ENCODE measurements at places on chromosomes 2 and 18. TPM values are rescaled to one million over a fixed set of nuclear protein-coding genes. Genes with fewer than 3 reads are reported as not detected.

DNA sequence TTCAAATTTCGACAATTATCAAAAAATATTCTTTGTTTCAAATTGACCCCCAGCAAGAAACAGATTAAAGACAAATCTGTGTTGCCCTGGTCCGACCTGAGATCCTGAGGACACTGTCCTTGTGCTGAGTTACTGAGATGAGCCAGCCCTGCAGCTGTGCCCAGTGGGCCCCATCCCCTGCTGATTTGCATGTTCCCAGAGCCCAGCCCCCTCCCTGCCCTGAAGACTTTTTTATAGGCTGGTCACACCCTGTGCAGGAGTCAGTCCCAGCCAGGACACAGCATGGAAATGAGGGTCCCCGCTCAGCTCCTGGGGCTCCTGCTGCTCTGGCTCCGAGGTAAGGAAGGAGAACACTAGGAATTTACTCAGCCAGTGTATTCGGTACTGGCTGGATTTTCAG is 31.4 kb upstream of the ZNG1B start:
- ATAC-seq, result peak; percentile 93

Gene SKA1
- 16.8 TPM for total RNA-seq

DNA sequence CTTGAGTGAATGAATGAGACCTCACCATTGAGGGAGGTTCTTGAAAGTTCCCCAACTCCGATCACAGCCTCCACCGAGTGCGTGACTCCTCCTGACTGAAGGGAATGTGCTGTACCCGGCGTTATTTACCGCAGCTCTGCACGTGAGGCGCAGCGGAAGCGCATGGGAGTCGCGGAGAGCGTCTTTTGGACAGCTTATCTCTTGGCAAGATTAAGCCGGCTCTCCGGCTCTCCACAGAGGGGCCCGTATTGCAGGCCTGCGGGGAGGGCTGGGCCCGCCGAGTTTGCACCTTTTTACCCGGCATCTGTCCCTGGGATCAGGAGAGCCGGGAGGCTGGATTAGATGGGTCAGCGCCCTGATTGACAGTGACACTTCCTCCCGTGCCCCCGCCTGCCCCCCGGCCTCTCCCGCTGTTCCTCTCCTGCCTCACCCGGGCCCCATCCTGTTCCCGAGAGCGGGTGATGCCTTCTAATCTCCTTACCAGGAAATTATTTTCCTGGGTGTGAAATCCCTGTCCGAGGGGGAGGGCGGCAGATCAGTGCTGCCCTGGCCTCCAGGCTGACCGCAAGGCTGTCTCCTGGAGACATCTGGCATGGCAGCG is 176.3 kb downstream of the INHBB start:
- no peak for ATAC-seq

DNA sequence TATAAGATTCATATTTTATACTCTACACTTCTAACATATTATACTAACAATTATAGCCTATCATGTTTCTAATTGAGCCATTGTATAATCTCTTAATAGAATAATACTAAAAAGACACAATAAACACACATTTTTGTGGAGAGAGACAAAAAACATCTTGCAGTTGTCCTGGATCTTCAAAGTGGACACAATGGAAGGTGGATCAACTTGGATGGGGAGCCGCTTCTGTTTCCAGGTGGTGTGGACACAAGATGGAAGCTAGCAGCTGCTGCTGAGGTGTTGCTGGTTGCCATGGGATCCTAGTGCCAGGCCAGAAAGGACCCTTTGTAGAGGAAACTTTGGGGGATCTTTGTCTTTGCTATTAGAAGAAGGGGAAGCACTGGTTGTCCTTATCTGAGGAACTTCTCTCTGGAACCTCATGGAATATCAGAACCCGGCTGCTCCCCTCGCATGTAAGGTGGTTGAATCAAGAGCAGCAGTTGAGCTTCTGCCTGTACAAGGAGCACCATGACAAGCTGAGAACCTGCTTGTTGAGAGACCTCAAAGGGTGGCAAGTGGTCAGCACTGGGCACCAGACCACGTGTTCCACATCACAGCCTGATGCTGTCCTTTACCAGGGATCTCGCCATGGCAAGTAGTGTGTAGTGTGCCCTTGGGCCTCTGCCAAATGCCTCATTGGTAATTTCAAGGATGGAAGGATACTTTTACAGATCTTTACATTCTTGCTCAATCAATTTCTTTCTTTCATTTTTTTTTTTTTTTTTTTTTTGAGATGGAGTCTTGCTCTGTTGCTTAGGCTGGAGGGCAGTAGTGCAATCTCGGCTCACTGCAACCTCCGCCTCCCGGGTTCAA is 232.2 kb downstream of the MYCN start:
- ATAC-seq, result no peak

DNA sequence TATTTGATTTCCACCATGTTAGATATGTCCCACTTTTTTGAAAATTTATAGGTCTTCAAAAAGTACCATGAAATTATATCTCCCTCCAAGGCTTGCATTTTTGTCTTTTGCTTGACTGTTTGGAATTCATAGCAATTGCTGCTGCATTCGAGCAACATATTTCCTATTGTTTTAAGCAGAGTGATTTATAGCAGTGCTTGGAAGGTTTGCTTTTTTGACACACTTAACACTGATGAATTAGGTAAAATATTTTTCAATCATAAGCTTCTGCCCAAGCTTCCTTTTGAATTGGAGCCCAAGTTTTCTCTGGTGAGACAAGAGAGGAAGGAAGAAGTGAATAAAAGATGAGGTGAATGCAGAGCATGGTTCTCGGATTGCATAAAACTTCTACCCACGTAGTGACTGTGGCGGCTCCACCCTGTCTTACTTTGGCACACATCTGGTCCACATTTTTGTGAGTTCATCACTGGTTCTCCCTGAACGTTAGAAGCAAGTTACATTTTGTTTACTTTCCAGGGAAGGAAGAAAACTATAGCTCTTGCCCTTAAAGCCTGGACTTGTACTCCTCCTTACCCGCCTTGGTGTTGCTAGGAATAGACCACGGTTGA is 667.0 kb downstream of the TSN start:
- ATAC-seq, result no peak

- no peak for ATAC-seq
Measured at GRCh38 chr2:97770445-97770844, 57.1 kb downstream of the ZAP70 start.

Gene COLEC12
- 106 TPM for total RNA-seq

Gene LOXHD1
- 0.09 TPM for total RNA-seq

DNA sequence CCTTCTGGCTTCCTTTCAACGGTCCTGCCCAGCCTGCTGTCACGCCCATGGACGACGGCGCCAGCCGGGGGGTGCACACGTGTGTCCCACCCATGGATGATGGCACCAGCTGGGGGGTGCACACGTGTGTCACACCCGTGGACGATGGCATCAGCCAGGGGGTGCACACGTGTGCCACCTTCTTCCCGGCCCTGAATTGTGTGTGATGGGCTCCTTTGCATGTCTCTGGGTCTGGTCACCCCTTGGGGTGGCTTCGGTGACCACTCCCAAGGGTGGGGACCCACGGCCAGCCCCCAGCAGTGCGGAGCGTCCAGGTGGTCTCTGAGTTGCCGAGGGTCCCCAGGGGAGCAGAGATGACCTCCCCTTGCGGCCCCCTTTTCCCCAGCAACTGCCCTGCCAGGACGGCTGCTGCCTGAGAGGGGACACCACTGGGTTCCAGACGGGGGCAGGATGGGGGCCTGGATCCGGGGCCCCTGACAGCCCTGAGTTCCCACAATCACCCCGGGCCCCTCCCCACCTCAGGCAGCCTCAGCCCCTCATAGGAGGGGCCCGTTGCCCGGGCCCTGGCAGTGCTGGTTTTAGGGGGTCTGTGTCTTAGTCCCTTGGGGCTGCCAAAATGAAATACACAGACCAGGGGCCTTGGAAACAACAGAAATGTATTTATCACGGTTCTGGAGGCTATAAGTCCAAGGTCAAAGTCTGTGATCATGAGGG is 9.4 kb downstream of the NEU4 start:
- ATAC-seq, result no peak

Gene TMEM178A
- 25.3 TPM for total RNA-seq

Gene IFIH1
- total RNA-seq, result 0.90 TPM

Gene CHAC2
- 2.0 TPM for total RNA-seq

DNA sequence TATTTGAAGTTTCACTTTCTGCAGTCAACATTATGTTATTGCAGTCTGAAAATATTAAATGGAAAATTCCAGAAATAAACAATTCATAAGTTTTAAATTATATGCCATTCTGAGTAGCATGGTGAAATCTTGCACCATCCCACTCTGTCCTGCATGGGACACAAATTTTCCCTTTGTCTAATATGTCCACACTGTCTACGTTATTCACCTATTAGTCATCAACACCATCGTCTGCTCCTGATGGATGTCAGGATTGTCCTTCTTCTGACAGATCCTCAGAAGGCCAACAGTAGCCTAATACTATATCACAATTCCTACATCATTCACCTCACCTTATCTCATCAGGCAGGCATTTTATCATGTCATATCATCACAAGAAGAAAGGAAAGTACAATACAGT is 163.1 kb downstream of the TXNL1 start:
- ATAC-seq, result peak; percentile 26

DNA sequence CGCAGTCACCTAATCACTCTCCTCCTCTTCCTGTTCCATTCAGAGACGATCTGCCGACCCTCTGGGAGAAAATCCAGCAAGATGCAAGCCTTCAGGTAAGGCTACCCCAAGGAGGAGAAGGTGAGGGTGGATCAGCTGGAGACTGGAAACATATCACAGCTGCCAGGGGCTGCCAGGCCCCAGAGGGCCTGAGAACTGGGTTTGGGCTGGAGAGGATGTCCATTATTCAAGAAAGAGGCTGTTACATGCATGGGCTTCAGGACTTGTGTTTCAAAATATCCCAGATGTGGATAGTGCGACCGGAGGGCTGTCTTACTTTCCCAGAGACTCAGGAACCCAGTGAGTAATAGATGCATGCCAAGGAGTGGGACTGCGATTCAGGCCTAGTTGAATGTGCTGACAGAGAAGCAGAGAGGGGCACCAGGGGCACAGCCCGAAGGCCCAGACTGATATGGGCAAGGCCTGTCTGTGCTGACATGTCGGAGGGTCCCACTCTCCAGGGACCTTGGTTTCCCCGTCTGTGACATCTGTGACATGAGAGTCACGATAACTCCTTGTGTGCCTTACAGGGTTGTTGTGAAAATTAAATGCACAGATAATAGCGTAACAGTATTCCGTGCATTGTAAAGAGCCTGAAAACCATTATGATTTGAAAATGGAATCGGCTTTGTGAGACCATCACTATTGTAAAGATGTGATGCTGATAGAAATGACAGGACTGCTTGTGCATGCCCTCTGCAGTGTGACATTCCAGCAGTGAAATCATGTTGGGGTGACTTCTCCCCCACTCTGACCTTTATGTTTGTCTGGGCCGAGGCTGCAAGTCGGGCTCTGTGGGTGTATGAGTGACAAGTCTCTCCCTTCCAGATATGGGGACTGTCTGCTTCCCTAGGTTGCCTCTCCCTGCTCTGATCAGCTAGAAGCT is 510 bp downstream of the IL1RN start:
- no peak for ATAC-seq

DNA sequence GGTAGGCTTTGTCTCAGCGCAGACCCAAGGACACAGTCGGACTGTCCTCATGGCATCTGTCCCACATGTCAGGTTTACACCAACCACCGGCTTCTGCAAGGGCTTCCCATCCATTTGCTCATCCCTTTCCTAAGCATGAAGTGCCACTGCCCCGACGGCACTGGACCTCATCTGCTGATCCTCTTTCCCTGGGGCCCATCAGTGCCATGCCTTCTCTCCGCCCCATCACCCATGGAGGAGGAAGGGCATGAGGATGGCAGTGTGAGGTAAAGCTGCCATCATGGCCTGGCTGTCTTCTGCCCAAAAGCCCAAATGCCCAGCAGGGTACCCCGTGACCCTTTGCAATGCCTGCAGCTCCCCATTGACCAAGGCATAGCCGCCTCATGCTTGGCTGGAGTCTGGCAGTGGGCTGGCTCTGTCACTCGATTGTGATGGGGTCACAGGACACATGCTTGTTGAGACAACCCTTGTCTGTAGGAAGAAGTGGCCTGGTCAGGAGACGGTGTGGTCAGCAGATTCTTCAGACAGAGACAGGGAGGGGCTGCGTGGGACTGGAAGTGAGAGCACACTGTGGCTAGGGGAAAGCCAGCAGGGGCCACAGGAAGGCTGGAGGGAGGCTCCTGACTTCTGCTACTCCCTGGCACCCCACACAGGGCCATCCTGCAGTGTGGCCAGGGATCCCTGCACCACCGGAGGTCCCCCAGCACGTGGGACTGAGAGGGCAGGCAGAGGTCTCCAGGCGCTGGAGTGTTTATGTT is 493.7 kb upstream of the HS6ST1 start:
- ATAC-seq, result no peak

Measured in motor neuron (in vitro differentiated cells).